ENCODE measurements at places on chromosomes 1 and 21. TPM values are rescaled to one million over a fixed set of nuclear protein-coding genes. Genes with fewer than 3 reads are reported as not detected.
A peak's percentile ranks its signal among the peaks of the same experiment; 100 is the strongest.

Gene IGSF3
- 21.6 TPM for total RNA-seq

DNA sequence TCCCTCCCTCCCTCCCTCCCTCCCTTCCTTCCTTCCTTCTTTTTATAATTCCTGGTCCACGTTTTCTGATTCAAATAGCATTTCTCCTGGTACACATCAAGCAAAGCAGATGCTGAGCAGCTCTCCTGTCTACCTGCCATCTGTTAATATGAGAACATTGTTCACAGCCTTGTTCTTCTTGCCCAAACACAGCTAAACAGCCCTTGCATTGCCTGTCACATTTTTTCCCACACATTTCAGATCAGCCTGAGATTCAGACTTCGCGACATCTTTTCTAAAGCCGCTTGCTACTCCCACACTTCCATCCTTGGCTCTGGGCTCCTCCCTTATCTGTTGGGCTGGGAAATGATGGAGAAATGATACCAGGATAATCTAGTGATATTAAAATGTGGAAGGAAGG, 200.5 kb downstream of the PCP4 start:
- no peak for DNase-seq

- no peak for DNase-seq
These were observed 47.2 kb upstream of the SYNC start for GRCh38 chr1:32749771-32750170.

DNA sequence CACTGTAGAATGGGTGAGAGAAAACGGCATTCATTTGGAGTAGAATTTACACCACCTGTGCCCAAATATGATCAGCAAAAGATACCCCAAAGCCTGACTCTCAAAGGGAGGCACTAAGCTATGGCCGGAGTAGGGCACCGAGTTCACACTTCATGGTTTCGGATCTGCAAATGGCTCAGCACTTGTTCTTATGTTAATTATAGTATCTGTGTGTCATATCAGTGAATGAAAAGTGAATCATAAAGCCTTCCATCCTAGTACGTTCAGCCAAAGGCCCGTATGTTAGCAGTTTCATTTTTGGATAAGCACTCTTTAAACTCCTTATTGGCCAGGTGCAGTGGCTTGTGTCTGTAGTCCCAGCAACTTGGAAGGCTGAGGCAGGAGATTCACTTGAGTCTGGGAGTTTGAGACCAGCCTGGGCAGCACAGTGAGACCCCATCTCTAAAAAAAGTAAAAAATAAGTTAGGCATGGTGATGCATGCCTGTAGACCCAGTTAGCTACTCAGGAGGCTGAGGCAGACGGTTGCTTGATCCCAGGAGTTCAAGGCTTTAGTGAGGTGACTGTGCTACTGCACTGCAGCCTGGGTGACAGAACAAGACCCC, 4.9 kb upstream of the CORT start:
- no peak for DNase-seq

DNA sequence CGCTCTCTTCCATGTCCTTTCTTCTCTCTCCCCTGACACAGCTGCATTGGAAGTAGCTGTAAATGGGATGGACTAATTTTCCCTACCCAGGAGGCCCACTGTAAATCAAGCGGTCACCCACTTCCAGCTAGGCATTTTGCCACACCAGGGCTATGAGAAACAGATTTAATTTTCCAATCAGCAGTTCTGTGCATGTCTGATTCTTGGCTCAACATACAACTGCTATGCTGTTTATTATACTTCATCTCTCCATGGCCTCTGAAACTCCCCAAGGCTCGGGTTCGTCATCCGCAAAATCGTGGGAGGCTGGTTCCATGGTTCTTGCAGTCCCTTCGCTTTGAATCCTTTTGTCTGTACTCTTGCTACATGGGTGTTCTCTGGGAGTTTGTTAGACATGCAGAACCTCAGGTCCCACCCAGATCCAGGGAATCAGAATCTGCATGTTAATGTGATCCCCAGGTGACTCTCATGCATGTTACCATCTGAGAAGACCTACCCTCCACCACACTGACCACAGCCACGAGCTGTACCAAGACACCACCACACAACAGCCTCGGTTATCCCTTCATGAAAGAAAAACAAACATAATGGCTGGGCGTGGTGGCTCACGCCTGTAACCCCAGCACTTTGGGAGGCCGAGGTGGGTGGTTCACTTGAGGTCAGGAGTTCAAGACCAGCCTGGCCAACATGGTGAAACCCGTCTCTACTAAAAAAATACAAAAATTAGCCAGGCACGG, 190.5 kb downstream of the GABPA start:
- no peak for DNase-seq

DNA sequence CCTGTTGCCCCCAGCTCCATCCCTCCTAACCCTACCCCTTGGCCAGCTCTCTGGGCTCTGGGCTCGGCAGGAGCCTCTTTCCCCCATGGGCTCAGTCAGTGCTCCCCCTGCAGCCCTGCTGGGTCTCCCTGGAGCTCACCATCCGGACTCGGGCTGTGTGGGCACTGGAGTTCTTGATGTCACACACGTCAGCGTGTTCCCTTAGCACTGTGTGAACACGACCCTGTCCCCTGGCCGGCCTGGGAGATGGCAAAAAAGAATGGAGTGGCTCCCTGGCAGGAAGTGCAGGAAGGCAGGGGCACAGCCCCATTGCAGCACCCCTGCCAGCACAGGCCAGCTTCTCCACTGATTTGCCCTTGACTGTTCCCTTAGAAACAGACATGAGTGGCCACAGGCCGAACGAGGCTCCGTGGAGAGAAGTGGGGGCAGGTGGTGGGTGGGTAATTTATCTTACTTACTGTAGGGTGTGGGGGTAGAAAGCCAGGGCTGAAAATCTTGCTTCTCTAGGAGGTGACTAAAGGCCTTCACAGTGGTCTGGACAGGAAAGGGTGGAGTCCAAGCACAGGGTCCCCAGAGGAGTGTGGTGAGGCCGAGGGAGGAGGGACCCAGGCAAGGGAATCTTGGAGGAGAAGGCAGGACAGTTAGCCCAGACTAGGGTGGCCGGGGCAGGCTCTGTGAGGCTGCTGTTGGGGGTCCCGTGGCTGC, 381.7 kb upstream of the VAMP3 start:
- peak; percentile 12 for DNase-seq

GRCh38 chr1:155179112-155180031, 5.7 kb downstream of the TRIM46 start:
- DNase-seq = no peak

Data from breast epithelium (tissue), 4 donors.